ENCODE measurements at places on chromosomes 1 and 21.

DNA sequence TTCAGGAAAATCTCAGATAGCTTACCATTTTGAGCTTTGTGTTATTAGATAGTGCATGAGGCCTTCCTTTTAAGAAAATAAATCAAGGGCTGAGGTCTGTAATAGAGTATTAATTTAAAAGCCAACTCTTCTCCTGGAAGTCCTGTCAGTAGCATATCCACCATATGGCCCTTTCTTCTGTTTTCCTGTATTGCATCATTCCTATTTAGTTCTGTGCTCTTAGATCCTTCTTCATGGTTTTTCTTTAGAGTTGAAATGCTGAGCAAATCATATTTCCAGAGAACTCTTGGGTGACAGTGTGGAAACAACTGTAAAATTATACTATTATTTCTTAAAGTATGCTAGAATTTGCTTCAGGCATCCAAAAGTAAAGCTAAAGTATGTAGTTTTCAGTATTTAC, 91.7 kb downstream of the TTC3 start:
- DNase-seq = no peak

DNA sequence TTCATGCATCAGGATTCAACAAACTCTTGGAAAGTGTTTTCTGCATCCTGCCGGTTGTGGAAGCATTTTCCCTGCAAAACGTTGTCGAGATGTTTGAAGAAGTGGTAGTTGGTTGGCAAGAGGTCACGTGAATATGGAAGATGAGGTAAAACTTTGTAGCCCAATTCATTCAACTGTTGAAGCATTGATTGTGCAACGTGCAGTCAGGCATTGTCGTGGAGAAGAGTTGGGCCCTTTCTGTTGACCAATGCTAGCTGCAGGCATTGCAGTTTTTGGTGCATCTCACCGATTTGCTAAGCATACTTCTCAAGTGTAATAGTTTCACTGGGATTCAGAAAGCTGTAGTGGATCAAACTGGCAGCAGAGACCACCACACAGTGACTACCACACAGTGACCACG, 57.0 kb upstream of the PRDM2 start:
- DNase-seq = no peak

GRCh38 chr21:45215213-45215612, 72.5 kb downstream of the POFUT2 start:
- no peak for DNase-seq

GRCh38 chr1:180889325-180889724, 23.4 kb upstream of the KIAA1614 start:
- no peak for DNase-seq

DNA sequence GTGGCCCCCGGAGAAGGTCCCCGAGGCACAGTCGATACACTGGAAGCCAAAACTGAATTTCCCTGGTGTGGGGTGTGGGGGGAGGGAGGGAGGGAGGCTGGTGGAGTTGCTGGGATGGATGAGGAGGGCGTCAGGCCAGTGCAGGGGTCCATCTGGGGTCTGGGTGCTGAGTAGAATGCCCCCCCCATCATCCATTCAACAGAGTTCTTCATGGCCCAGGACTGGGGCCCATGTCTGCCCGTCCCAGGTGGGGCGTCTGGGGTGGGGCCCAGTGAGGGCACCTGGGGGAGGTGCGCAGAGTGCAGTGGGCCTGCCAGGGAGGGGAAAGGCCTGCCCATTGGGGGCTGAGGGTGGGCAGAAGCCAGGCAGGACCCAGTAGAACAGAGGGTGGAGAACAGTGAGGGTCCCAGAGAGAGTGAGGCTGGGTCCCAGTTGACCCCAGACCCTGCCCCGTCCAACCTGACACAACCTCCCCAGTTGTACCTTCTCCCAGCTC, 1.9 kb downstream of the TNFRSF18 start:
- DNase-seq = no peak

- no peak for DNase-seq
These were observed 325.8 kb downstream of the KIF26B start for GRCh38 chr1:245480393-245481120.

DNA sequence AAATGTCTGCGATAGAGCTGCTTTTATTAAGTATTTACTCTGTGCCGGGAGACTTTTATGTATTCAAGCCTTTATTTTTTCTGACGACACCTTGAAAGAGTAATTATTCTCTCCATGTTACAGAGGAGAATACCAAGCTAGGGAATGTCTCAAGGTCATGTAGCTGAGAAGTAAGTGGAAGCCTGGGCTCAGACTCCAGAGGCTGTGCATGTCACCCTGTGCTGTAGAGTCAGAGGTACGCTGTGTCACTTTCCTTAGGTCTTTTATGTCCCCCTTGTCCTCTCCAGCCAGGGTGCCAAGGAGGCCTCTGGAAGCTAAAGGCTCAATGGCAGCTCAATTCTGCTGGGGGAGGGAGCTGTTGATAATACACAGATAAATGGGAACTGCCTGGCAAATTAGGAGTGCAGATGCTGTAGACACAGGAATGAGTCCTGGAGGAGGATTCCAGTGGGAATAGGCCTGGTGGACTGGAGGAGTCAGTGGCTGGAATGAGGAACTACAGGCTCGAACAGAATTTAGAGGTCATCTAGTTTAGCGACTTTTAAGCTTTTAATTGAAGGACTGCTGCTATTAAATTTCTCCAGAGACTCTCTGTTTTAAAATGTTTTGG, 9.3 kb upstream of the IL19 start:
- no peak for DNase-seq

GRCh38 chr1:5632224-5632623, 360.0 kb downstream of the NPHP4 start:
- DNase-seq = no peak

- DNase-seq = no peak
These were observed at the start of the genes FBXO2 and FBXO44 for GRCh38 chr1:11654137-11654938. TSS of gene FBXO2 (minus strand) at chr1:11654429. CDS start at chr1:11654340, 89 bp downstream. TSS of gene FBXO44 (plus strand) at chr1:11654877. CDS start at chr1:11655836, 959 bp downstream.

- DNase-seq = no peak
These were observed 10.4 kb downstream of the DDX59 start for GRCh38 chr1:200659269-200659668.

DNA sequence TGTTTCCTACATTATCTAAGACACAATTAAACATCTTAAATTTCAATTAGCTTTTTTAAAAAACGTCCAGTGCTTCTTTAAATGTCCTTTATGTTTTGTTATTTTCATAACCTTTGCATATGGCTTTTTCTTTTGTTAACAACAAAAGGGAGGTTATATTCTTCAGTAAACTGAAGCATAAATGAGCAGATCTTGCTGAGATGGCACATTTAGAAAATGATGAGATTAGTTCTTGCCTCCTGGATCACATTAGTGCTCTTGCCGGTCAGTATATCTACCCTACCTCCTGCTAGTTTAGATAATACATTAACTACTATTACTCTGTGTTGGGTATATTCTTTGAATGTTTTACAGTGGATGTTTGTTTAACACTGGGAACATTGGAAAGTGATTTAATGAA, 126.1 kb downstream of the DISP1 start:
- no peak for DNase-seq

DNA sequence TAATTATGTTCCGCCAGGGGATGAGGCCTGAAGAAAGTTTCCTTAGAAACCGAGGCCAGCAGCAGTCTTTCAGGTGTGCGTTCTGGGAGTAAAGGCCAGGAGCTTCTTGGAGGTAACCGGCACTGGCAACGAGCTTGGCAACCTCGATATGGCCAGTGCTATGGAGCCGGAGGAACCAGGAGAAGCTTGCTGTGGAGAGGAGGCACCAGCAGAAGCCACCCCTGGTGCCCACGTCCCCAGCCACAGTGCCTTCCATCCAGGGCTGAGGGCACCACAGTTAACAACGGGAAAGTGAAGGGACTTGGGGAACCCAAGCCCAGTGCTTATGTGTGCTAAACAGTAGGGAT, 41.5 kb upstream of the LIN9 start:
- DNase-seq = no peak

- no peak for DNase-seq
These were observed 17.7 kb downstream of the DHDDS start for GRCh38 chr1:26449868-26450267.

DNA sequence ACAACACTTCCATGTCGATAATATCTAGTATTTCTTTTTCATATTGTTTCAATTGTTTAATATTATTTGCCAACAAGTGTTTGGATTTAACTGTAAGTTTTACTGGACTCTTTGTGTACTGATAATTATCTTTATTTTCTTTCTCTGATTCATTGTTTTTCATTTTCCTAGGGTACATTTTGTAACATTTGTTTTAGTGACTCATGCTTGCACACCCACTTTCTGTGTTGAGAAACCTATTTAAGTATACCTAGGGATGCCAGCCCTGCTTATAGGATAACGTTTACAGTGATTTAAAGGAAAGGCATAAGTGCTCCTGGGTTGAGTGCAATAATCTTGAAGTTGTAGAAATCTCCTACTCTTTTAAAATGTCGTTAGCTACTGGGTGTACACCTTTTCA, 1386.0 kb upstream of the ADGRL4 start:
- no peak for DNase-seq

DNA sequence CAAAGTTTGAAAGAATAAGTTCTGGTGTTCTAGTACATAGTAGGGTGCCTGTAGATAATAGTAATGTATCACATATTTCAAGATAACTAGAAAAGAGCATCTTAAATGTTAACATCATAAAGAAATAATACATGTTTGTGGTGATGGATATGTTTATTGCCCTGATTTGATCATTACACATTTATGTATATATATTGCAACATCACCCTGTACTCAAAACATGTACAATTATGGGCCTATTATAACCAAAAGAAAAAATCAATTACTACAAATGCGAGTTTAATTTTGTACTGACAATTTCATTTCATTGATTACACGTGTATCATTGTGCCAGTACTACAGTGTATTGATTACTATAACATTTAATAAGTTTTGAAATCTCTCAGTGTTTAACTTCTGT, 609.2 kb upstream of the BRINP3 start:
- DNase-seq = no peak

GRCh38 chr1:61951731-61952580, 209.7 kb downstream of the PATJ start:
- DNase-seq = no peak

DNA sequence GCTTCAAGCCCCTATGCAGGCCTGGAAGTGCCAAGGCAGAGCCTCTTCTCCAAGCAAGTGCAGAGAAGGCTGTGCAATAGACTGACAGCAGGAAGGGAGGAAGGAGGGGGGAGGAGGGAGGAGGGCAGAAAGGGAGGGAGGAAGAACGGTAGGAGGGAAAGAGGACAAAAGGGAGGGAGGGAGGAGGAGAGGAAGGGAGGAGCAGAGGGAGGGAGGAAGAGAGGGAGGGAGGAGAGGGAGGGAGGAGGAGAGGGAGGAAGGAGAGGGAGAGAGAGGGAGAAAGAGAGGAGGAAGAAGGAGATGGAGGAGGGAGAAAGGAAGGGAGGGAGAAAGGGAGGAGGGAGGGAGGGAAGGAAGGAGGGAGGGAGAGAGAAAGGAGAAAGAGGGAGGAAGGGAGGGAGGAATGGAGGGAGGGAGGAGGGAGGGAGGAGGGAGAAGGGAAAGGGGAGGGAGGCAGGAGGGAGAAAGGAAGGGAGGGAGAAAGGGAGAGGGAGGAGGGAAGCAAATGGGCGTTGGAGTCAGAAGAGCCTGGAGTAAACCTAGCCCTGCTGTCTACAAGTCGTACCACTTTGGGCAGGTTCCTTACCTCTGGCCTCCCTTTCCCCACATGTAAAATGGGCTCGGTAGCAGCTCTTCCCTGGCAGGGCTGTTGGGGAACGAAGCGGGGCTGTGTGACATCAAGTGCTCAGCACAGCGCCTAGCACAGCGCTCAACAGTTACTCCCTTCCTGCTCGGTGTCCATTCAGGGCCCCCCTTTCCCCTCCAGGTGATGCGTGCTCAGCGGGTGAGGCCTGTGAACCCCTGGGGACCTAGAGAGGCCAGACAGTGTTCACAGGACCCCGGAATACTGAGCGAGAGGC, 244.6 kb downstream of the NPHP4 start:
- DNase-seq = no peak

DNA sequence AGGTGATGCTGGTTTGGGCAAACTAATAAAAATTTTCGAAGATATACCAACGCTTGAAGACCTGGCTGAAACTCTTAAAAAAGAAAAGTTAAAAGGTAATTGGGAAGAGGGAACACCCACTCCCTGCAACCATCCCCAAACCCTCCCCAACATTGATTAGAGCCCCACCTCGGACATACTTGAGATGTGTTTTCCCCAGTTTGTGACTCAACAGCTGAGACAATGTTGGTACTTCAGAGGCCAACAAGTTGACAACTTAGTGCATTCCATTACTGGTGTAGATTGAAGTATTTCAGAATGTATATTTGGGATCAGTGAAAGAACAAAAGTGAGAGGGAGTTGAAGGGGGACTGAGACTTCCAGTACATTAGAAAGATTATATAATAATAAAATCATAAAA, 5.1 kb downstream of the IFI16 start:
- no peak for DNase-seq

DNA sequence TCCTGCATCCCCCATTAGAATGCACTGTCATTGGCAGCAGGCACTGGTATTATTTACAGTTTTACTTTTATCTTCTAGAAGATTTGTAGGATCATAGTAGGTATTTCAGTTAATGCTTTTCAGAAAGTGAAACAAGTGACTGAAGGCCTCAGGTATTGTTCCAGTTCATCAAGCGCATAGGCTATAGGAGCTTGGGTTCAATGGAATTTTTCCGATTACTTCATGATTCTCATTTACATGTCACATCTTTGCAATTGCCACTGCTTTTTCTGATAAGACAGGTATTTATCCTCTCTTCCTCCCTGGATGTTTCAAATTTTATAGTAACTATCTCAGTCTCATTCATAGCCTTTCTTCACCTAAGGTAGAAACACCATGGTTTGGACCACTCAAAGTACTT, 161.3 kb downstream of the NTPCR start:
- DNase-seq = no peak

DNA sequence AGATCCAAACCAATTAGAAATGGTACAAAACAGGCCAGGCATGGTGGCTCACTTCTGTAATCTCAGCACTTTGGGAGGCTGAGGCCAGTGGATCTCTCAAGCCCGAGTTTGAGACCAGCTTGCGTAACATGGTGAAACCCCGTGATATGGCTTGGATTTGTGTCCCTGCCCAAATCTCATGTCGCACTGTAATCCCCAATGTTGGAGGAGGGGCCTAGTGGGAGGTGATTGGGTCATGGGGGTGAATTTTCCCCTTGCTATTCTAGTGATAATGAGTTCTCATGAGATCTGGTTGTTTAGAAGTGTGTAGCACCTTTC, 7.0 kb upstream of the VASH2 start:
- no peak for DNase-seq

- peak; percentile 47 for DNase-seq
These were observed 82.2 kb downstream of the RIPK4 start for GRCh38 chr21:41684381-41685245.

- peak; percentile 72 for DNase-seq
These were observed 198.7 kb downstream of the SETD4 start for GRCh38 chr21:35861661-35862060.

- DNase-seq = no peak
These were observed 94.1 kb upstream of the KLHDC7A start for GRCh38 chr1:18386591-18386990.

- DNase-seq = no peak
These were observed 997 bp downstream of the PRKACB start for GRCh38 chr1:84145068-84145467.

- DNase-seq = no peak
These were observed 54.0 kb upstream of the ECE1 start for GRCh38 chr1:21344098-21344749.

GRCh38 chr1:160522622-160523345, at the start of gene SLAMF6:
TSS of gene SLAMF6 (minus strand) at chr1:160523255. CDS start at chr1:160523192, 63 bp downstream.
- DNase-seq = no peak

GRCh38 chr1:230210326-230210980, 143.4 kb downstream of the GALNT2 start:
- DNase-seq = no peak
